ENCODE measurements at places on chromosomes 6 and 20.
A peak's percentile ranks its signal among the peaks of the same experiment; 100 is the strongest.

GRCh38 chr6:25789475-25789874, 34.9 kb downstream of the SLC17A4 start:
- DNase-seq, result no peak

- DNase-seq, result no peak
Measured at GRCh38 chr6:64539917-64540316, 904.3 kb downstream of the PHF3 start.

GRCh38 chr20:57967364-57967763, 257.5 kb upstream of the PMEPA1 start:
- DNase-seq, result no peak

DNA sequence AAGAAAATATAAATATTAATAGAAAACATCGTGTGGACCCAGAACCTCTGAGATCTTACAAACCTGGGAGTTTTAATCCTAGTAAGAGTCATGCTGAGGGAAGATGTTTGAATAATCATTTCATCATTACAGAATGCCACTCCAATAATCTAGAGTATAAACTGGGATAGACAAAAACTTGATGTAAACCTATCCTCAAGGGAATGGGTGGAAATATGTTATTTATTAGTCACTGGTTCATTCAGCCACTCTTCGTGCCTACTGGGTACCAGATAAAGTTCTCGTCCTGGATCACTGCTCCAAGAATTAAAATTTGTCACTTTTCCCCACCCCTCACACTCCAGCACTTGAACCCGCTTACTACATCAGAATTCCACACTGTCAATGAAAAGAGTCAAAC, 7.7 kb downstream of the HLA-B start:
- no peak for DNase-seq

DNA sequence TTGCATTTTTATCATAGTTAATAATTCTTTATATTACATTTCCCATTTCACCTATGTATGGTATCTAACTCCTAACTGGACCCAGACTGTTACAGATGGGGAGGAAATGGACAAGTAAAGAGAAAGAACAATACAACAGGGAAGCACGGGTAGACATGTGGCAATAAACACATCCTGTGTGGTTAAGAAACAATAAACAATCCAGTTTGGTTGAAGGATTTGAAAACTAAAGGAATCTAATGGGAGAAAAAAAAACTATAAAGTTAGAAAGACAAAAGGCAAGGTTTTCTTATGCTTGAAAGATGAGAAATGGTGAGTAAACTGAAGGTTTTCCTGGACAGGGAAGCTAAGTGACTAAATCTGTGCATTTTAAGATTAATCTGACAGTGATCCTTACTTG, 34.9 kb upstream of the ALDH8A1 start:
- no peak for DNase-seq

GRCh38 chr20:18926965-18927364, 113.4 kb downstream of the SCP2D1 start:
- DNase-seq, result no peak

DNA sequence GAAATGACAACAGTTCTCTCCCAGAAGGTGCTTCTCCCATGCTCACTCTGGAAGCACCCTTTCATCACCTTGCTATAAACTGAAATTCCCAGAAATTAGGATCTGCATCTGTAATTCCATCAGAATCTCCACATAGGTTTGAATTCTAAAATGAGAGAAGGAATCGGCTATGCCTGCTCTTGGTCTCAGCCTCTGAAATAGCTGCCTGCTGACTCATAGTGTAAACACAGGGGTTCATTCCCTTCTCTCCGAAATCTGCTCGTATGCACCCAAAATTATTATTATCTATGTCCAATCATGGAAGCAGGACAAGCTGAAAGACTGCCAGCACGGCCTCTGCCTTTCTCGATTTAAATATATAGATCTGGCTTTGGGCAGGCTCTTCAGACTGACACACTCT, 74.6 kb upstream of the TAB2 start:
- no peak for DNase-seq

DNA sequence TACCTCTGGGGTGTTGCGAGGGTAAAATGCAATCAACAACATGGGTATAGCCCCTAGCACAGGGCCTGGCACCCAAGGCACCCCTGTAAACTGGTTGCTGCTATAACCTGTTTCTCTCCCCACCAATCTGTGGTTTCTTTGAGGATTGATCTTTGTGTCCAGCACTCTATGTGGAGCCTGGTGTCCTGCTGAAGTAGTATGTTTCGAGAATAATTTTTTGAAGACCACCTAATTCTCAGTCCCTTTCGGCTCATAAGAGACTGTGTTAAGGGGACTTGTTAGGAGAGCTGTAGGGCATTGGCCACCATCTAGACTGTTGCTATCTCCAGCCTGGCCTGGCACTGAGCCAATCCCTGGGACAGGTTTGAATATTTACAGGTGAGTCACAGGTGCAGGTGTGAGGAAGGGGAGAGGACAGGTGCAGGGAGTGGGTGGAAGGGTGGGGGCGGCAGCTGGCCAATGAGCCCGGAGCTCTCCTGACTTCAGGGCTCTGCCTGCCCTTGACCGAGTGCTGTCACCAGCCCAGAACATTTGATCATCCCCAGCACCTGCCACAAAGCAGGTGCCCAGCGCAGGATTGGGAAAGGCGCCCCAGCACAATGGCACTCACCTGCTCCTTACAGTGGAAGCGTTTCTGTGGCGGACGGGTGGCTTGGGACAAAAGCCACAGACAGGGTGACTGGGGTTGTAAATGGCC, 8.1 kb upstream of the C20orf144 start:
- DNase-seq, result no peak

GRCh38 chr6:166469426-166469961, 86.8 kb upstream of the MPC1 start:
- no peak for DNase-seq

- DNase-seq, result no peak
Measured at GRCh38 chr6:94361304-94362060, 942.1 kb upstream of the EPHA7 start.

GRCh38 chr6:2663123-2663522, 87.6 kb downstream of the MYLK4 start:
- DNase-seq, result no peak

DNA sequence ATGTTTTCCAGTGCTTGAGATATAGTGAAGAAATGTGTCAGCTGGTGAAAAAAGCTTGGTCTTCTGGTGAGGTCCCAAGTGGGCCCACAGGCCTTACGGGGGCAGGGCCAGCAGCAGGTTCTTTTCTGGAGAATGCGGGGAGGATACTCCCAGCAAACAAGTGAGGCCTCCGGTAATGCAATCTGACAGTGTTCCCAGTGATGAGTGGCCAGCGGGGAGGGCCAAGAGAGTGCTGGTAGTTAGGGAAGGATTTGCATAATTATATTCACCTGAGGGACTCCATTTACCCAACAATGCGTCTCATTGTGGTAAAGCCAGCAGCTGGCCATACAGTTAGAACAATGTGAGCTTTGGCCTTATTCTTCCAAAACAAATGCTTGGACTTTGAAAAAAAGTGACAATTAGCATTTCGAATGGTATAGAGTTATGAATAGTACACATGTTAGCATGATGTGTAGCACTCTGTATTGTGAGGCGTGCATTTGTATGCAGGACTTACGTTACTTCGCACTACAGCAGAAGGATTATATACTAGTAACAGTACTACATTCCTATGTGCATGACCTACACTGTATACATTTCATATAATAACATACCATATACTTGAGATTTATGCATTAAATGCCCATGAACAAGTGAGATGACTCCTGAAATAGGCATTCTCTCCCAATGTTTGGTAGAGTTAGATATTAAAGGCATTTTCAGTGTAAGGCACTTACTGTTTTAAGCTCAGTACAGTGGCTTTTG, 69.8 kb downstream of the MYB start:
- no peak for DNase-seq

- peak; percentile 20 for DNase-seq
Measured at GRCh38 chr20:17568972-17569521, 828 bp upstream of the DSTN start.

DNA sequence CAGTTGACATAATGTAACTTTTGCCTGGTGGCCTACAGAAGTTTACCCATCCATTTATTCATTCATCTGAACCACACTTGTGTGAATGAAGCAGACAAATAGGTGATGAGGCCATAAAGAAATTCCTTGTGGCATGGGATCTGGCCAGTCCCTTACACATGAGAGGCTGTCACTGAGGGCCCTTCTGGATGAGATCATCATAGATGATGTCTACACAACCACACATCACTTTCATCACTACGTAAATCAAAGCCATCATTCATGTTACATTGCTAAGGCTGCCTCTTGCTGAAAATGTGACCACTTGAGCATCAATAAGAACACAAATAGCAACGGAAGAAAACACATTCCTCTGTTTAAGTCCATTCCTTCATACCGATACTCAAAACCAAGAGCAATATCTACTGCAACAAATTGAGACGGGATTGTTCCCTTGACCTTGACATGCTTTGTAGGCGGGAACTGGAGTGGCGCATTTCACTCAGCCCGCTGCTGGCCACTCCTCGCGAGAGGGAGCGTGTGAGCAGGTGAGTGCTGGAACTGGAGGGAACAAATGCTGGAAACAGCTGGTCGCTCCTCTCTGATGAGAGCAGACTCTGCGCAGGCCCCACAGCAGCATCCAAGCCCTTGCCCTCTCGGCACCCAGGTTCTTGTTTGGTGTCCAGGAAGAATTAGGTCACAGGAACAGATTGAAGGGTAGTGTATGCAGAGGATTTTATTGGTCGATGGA, 49.3 kb downstream of the FAM50B start:
- no peak for DNase-seq

DNA sequence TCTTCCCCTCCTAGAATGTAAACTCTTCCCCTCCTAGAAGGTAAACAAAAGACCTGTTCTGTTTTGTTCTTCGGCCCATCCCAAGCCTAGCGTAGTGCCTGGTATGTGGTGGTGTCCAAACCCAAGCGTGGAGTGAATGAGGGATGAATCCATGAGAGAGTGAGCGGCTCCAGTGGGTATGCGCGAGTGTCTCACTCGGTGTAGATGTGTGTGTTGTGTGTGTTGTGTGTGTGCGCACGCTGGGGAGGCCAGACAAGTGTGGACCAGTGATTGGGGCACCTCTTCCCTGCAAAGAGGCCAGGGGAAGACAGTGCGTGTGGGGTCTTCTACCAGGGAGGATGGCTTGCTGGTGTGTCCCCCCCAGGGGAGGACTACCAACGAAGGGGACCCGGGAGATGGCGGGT, 392 bp upstream of the SLC2A10 start:
- DNase-seq, result no peak

DNA sequence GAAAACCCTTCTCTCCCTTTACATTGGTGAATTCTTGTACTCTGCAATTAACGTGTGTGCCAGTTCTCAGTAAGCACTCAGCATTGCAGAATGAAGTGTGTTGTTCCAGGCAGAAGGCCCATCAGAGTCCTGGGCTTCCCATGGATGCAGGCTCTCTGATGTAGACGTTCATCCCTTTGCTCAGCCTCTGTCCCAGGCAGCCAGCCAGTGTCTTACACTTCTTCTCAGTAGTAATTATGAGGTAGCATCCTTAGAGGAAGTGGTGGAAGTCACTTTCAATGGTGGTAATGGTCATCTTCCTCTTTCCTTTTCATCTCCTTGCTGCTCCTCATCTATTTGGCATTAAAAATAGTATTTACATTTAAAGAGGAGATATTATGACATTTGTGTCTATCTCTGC, 66.7 kb upstream of the FYN start:
- DNase-seq, result no peak

- peak; percentile 6 for DNase-seq
Measured at GRCh38 chr6:130697995-130698535, 129.1 kb upstream of the SMLR1 start.

- DNase-seq, result no peak
Measured at GRCh38 chr6:15310680-15311079, 64.8 kb downstream of the JARID2 start.

GRCh38 chr6:93416571-93417420, 2.6 kb downstream of the EPHA7 start:
- no peak for DNase-seq

- no peak for DNase-seq
Measured at GRCh38 chr6:105177556-105177955, 2.3 kb downstream of the POPDC3 start.

- DNase-seq, result no peak
Measured at GRCh38 chr6:67854098-67854497, 781.0 kb upstream of the ADGRB3 start.

GRCh38 chr6:28371280-28371679, 21.5 kb downstream of the ZKSCAN3 start:
- DNase-seq, result no peak

GRCh38 chr6:76843054-76843822, 620.1 kb downstream of the HTR1B start:
- DNase-seq, result no peak

- DNase-seq, result no peak
Measured at GRCh38 chr6:133710826-133711225, 178.1 kb upstream of the TCF21 start.

DNA sequence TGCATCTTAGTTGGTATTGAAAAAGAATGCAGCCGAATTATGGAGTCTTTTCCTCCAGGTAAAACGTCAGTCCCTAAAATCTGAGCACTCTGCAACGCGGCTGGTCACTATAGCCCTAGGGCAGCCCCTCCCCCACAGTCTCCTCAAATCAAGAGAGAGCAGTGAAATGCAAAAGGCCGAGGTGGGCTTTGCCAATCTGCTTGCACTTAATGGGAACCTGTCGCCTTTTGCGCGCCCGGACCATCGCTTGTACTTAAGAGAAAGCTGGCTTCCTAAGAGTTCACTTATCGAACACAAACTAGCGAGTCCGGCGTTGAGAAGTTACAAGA, 447 bp downstream of the MCM3 start:
- peak; percentile 12 for DNase-seq

- DNase-seq, result no peak
Measured at GRCh38 chr6:111427341-111428116, 55.5 kb downstream of the REV3L start.

- DNase-seq, result no peak
Measured at GRCh38 chr6:69917834-69918233, 51.5 kb downstream of the COL19A1 start.

DNA sequence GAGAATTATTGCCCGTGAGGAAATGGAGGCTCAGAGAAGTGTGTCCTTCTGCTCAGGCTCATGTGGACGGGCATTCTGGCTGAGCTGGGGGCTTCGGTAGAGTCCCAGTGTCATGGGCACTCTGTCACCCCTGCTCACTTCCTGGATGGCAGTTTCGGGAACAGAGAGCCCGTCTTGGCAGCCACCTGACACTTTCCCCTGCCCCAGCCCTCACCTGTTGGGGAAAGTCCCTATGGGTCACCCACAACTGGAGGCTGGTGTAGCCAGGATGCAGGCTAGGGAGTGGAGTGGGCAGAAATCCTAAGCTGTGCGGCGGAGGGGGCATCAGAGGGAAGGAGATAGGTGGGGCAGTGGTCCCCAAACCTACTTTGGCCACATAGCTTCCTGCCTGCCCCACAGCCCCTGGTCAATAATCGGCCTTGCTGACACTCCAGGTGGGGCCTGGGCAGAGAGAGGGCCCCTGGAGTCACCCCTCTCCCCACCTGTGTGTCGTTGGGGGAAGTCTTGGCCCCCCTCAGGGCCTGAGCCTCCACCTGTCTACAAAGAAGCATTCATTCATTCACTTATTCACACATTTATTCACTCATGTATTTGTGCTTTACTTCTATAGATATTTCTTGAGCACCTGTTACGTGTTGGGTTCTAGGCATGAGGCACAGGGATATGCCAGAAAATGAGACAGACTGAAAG, 40.5 kb downstream of the SNAI1 start:
- DNase-seq, result no peak

Data from effector CD8-positive, alpha-beta T cell (primary cell).